Activated CD8-positive, alpha-beta memory T cell treated with anti-CD3 and anti-CD28 coated beads, Interleukin-2, amount 50 U/mL, for 48 hours (primary cell): ENCODE measurements at places on chromosomes 6 and 20.

DNA sequence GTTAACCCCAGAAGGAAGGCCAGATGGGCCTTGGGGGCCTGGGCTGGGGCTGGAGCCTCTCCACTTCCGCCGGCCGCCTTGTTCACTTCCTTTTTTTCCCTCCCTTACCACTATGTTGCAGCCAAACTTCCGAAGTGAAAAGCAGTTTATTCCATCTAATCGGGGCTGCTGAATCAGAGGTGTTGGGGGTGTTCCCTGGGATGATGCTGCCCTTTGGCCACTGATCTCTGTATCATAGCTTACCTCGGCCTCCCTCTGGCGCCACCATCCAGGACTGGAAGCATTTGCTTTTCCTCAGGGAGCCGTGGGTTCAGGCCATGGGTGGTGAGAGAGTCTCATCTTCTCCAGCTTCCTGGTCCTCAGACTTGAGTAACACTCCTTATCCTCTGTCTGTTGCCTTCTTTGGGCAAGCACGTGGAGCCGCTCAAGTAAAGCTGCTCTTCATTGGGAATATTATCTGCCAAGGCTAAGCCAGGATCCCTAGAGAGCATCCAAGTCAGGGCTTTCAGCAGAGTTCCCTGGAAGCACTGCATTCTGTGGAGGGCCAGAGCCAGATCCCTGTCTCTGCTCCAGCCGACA, 39.6 kb downstream of the SLX4IP start:
- no peak for DNase-seq

DNA sequence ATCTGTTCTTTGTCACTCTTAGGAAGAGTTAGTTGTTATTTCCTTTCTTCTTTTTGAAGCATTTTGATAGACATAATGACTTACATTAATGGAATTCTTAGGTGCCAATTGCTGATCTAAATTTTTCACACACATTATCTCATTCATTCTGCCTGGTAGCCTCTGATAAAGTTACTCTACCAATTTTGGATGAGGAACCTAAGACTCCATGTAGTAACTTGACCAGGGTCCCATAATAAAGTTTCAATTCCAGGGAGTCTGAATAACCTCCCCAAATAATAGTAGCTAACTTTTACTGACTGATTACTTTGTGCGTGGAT, 73.2 kb upstream of the CITED2 start:
- DNase-seq, result no peak

DNA sequence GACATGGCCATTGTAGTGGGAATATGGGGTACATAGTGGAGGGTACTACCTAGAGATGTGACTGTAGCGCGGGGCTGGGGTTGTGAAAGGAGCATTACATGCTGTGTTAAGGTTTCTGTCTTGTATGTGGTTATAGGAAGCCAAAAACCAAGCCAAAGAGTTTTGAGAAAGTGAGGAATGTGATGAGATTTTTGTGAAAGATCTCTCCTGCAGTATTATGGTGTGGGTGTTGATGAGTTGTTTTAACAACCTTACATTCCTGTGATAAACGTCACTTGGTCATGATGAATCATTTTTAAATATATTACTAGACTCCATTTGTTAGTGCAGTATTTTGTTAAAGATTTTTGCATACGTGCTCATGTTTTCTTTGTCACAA, 48.9 kb downstream of the ZFAND3 start:
- DNase-seq, result no peak

DNA sequence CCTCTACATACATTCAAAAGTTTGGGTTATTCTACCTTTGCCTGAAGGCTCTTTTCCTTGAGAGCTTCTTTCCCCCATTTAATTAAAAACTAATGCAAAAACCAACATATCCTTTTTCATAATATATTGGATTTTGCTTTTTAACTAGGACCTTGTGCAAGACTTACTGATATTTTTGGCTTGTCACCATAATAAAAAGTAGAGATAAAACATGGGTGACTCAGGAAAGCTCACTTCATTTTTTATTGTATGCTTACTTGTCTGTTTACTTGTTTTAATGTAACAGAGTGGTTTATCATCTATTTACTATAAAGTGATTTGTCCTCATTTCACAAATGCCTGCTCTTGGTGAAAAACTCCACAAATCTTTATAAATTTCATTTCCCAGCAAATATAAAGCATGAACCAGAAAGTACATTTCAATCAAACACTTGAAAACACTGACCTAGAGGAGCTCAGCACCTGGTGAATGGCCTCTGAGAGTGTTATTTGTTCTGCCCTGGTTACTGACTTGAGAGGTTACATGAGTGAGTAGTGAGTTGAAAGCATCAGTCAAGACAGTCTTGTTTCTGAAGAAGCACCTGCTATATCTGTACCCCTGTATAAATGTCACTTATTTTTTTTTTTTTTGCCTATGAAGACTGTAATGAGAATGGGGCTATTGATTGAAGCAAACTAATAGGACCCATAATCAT, 20.8 kb downstream of the ADGRG6 start:
- DNase-seq, result no peak

GRCh38 chr6:79373880-79374279, 139.4 kb upstream of the HMGN3 start:
- DNase-seq, result no peak

GRCh38 chr6:39561536-39562266, 163.5 kb downstream of the KIF6 start:
- DNase-seq, result no peak

DNA sequence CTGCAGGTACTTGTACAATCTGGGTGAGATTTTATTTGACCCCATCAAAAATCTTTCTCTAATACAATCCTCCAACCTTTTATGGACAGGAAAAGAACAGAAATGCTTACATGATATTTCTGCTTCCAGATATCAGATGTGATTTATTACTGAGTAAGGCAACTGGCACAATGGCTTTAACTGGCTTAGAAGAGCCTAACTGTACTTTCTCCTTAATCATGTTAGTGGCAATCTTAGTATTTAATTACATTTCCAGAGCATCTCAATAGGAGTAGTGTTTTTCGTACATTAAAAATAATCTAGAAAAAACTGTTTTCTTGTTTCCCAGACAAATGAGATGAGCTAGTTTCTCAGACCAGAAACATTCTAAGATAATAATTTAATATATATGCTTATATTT, 251.6 kb downstream of the KCNQ5 start:
- DNase-seq, result no peak

GRCh38 chr6:125791151-125791819, 525 bp downstream of the NCOA7 start:
- no peak for DNase-seq

DNA sequence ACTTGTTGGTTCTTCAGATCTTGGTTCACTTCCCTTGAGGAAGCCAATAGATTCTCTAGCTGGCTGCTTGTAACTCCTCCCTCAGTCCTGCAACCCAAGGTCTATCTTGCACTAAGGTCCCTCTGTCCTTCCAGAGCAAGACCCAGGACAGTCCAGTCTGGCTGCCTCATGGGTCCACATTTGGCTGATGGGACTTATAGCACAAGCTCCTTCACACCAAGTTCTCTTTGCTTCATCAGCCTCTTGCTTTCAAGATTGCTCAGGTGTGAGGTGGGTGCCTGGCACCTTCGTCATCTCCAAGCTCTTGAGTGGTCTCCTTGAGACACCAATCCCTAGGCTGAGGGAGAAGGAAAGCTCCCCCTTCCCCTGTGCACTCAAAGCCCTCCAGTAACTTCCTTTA, 28.3 kb downstream of the NSFL1C start:
- no peak for DNase-seq

DNA sequence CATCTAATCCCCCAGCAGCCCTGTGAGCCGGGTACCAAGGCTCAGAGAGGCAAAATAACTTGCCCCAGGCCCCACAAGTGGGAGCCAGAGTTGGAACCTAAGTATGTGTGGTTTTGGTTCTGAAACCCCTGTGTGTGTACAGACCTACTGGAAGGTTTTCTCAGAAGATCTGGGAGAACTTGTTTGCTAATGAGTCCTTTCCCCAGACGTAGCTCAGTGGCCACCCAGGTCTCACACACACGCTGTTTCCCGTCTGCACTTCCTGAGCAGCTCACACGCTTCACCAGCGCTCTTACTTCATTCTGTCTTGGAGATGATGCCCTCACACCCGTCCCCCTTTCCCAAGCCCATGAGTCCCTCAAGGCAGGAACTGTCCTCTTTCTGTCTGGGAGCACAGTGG, 8.2 kb downstream of the CCN5 start:
- DNase-seq, result no peak

DNA sequence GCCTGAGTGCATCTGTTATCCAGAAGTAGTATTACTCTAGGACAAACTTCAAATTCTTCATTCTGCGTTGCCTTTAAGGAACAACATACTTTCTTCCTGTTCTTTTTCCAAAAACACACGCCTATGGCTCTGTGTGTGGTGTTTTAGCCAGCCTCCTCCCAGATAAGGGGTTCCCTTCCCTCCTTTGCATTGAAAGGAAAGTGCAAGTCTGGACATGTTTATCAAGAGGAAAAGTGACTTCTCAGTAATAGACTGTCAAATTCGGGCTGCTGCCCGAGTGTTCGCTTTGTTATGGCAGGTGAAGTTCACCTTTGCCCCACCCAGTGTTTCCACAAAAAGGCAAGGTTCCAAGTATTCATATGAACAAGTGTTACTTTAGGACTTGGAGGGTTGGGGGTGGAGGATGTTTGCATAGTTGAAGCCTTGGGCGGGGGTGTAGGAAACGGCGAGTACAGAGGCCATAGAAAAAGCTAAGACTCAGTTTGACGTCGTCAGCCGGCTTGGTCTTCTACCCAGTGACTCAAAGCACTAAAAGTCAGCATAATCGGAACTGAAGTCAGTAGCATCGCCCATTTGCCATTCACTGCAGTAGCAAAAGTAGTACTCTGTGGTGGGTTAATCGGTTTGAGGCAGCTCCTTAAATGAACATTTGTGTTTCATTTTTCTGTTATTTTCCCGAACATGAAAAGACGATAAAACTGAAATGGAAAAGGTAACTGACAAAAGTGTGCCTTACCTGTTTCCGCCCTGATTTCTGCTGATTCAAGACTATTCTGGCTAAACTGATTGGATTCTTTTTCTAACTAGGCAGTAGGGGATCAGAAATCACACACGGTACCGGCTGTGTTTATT, 12.5 kb downstream of the PRDM1 start:
- DNase-seq, result peak; percentile 81

- DNase-seq, result no peak
Measured at GRCh38 chr6:134840086-134840867, 109.6 kb downstream of the ALDH8A1 start.

GRCh38 chr6:74932232-74932888, 273.5 kb downstream of the COL12A1 start:
- no peak for DNase-seq
